Stomach (tissue), 19 donors: ENCODE measurements at places on chromosomes 2 and 18. TPM values are rescaled to one million over a fixed set of nuclear protein-coding genes. Genes with fewer than 3 reads are reported as not detected.

Gene WDR43
- total RNA-seq = 59.4 TPM

DNA sequence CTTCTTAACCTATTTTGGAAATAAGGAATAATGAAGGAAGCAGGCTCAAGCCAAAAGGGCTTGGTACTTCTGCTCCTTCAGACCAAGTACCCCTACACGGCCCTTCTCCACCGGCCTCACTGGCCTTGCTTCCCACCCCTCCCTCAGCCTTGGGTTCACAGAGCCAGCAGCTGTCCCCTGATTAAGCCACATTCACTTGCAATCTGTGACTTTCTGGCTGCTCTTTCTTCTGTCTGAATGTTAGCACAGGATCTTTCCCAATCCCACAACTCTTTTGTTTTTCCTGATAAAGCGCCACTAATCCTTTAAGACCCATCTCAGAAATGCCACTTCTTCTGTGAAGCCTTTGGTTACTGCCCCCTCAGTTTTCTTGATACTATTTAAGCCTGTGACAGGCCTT is 52.4 kb downstream of the REEP1 start:
- DNase-seq = no peak

GRCh38 chr18:36477776-36478175 is 180.3 kb downstream of the FHOD3 start:
- no peak for DNase-seq

DNA sequence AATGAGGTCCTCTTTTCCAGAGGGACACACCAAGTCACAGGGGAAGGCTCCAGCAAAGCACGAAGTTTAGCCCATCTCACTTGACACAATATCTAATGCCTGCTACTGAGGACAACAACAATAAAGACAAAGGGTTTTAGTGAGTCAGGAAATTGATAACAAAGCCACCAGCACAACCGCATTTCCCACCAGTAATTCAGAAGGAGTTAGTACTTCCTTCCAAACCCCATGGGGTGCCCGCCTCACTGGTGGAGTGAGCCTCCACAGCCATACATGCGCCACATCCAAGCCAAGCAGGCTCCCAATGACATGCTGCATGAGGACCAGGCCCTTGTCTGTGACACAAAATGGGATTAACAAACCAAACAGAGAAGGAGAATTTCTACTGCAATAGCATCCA is 40.1 kb downstream of the MRPL35 start:
- no peak for DNase-seq
